ENCODE measurements at places on chromosomes 6 and 20.

DNA sequence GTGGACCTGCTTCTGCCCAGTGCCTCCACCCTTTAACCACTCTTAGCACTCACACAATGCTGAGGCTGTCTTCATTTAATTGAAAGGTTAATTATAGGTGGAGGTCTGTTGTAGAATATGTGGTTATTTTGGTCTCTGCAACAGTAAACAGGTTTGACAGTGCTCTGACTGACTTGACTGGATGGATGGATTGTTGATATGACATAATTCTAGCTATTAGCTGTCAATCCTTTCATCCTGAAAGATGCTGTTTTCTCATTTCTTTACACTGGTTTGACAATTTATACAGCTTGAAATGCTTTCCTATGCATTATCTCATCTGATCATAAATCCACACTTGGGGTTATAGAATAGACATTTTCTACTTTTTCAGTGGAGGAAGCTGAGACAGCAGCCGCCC lies 210.7 kb downstream of the CDH26 start:
- DNase-seq = no peak

DNA sequence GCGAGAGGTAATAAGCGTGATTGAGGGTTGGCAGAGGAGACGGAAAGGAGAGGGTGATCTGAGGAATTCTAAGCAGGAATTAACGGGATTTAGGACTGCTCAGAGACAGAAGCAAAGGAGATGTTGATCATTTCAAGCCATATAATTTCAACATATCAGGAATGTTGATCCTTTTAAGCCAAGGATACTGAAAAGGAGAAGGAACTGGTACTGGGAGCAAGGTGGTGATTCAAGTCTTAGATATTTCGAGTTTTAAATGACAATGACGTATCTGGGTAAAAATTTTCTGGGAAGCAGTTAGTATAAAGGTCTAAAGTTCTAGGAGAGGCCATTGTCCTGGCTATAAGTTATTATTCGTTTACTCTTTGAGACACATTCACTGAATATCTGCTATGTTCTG lies 91.3 kb upstream of the OGFRL1 start:
- no peak for DNase-seq

DNA sequence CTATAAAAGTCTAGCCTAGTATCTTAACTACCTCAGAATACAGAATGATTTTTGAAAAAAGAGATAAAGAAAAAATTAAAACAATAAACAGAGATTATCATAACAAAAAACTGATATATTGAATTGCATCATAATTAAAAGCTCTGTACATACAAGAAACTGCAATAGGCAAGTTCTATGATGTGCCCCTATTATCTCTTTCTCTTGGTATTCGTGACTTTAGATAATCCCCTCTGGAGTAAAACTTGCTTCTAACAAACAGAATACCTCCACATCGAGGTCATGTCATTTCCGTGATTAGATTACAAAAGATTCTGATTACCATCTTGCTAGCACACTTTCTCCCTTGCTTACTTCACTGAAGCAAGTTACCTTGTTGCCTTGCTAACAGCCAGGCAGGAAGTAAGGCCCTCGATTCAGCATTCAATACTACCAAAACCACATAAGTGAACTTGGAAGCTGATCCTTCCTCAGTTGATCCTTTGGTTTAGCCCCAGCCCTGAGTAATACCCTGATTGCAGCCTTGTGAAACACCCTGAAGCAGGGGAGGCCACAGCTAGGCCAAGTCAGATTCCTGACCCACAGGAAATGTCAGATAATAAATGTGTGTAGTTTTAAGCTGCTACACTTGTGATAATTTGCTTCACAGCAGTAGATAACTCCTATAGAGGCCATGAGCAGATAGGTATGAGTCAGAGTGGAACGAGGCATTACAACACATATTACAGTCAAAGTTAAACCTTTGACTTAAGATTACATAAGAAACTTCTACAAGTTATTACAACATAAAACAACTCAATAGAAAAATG lies 53.7 kb upstream of the TMX4 start:
- DNase-seq = peak; percentile 32

- DNase-seq = no peak
These were observed 359.4 kb downstream of the ADGRB3 start for GRCh38 chr6:68994521-68994920.

GRCh38 chr20:35301426-35301825 lies 9.2 kb upstream of the FAM83C start:
- DNase-seq = no peak

DNA sequence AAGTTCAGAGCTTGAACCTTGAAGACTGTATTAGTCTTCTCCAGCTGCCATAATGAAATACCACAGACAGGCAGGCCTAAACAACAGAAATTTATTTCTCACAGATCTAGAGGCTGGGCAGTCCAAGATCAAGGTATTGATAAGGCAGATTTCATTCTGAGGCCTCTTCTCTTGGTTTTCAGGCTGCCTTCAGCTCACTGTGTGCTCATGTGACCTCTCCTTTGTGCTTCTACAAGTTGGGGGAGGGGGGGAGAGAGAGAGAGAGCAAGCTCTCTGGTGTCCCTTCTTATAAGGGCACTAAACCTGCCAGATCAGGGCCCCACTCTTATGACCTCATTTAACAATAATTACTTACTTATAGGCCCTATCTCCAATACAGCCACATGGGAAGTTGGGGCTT lies 102.6 kb upstream of the RSPO3 start:
- DNase-seq = no peak

- DNase-seq = peak; percentile 42
These were observed 71.4 kb upstream of the PBOV1 start for GRCh38 chr6:138289739-138290138.

GRCh38 chr20:564192-564591 lies 20.6 kb upstream of the CSNK2A1 start:
- no peak for DNase-seq

DNA sequence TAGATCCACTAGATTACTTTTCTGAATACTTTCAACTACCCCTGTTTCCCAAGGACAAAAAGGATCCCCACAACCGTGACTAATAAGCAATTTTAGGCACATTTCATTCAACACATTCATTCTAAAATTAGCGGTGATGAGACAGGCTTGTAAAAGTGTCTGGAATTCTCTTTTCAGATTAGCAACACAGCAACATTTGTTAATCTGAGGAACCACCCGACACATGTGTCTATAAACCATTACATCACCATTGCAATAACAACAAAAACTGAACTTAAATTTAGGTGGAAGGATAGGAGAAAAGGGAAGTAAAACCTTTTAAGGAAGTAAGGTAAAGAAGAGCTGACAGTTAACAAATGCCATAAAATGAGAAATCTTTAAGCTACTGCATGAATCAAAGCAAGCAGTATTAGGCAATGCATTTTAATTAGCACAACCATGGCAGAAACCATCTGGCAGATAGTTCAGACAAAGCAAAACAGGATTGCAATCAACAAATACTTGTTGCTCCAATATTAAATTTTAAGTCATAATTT lies 49.1 kb downstream of the MAP3K7 start:
- no peak for DNase-seq

GRCh38 chr6:11324453-11325015 lies 92.1 kb upstream of the NEDD9 start:
- no peak for DNase-seq

- DNase-seq = no peak
These were observed 621.5 kb upstream of the CDH4 start for GRCh38 chr20:60630609-60631008.

DNA sequence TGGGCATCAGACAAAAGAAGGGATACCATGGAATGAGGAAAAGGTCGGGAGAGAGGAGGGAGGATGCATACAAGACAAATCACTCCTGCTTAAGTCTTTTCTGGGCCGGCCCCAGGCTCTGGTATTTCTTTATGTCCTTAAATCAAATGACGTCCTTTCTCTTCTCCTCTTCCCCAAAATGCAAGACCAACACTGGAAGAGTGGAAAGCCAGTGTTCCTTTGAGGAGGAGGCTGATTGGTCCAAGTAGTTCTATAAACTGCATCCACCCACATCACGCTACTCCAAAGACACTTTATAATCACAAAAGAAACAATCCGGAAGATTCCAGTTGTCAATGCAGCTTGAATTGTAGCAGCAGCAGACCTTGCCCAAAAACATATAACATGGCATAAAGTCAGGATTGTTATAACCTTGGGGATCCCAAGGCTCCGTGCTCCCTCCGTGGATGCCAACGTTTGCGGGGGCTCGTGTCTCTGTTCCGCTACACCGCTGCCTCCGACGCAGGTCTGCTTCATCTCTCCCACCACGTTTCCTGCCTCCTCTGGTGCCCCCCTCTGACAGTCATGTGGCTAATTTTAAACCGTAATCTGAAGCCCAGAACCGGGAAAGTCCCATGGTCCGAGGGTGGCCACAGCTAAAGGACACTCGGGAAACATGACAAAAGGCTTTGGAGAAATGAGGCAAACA lies 47.1 kb downstream of the MCUR1 start:
- DNase-seq = peak; percentile 48

- DNase-seq = no peak
These were observed 246.2 kb downstream of the PRKN start for GRCh38 chr6:162481320-162481719.

GRCh38 chr6:84920021-84920420 lies 155.6 kb upstream of the TBX18 start:
- DNase-seq = no peak

Measured in kidney tubule cell (primary cell).